ENCODE measurements at places on chromosomes 3 and 15.

GRCh38 chr3:7445331-7445730 lies 584.4 kb downstream of the GRM7 start:
- no peak for DNase-seq

DNA sequence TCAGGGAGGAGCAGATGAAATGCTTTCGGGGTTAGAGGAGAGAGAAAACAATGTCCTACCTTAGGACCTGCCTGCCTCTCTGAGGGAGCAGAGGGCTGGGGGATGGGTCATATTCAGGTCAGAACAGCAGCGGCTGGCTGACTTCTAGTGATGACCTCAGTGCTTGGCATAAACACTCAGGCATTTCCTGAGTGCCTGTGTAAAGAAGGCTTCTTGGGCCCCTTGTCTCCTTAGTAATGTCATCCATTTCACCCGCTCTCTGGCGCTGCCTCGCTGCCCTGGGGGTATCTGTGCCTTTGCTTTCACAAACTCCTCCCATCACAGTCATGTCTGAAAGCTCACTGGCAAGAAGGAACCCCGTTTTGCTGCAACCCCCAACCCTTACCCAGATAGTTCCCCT lies 82.9 kb upstream of the GSK3B start:
- DNase-seq: peak; percentile 49

- no peak for DNase-seq
Measured at GRCh38 chr3:56379723-56380287, 88.5 kb downstream of the ERC2 start.

DNA sequence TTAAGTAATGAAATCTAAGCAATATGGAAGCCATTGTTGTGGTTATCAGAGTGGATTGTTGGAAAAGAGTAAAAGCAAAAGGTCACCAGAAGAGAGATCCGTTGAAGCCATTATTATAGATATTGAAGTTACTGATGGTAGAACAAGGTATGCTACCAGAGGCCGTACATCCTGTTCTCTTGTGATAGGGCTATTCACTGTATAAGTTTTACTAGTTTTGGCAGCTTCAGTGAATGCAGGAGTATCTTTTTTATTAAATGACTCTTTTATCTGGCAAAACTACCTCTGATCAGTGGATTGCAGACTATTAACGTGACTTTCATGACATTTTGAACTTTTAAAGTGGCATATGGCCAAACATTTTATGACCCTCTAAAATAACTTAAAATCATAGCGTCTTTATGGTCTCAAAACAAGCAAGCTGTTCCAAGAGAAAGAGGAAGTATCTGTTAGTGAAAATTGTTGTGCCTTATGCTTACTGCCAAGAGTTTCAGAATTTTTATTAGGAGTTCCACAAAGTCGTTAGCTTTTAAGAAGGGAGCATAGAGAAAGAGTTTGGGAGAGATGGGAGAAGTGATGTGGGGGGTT lies 102.9 kb downstream of the LRRC49 start:
- DNase-seq: no peak

DNA sequence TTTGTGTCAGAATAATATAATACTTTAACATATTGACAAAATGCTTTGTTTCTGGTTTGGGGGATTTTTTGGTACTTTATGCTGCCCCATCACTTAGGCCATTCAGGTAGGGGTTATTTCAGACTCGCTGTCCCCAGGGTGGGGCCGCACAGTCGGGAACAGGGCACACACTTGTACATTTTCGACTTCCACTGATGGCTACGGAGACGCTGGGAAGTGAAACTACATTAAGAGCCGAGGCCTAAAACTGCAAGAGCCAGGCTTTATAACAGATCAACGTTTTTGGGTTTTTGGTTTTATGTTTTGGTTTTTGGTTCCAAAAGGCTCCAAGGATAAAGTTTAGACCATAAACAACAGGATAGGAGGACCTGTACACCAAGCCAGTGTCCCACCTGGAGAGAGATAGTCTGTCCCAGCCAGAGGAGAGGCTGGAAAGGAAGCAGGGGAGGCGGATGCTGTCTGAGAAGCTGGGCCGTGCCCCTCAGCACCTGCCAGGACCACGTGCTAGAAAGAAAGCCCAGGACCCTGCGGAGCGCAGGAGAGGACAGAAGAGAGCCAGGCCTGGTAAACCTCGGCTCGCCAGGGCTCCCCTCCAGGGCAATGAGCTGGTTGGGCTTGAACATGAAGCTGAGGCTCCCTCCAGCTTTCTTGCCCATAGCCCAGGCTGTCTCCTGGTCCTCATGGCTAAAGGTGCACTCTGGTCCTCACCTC lies 111.7 kb downstream of the CHSY1 start:
- DNase-seq: no peak

DNA sequence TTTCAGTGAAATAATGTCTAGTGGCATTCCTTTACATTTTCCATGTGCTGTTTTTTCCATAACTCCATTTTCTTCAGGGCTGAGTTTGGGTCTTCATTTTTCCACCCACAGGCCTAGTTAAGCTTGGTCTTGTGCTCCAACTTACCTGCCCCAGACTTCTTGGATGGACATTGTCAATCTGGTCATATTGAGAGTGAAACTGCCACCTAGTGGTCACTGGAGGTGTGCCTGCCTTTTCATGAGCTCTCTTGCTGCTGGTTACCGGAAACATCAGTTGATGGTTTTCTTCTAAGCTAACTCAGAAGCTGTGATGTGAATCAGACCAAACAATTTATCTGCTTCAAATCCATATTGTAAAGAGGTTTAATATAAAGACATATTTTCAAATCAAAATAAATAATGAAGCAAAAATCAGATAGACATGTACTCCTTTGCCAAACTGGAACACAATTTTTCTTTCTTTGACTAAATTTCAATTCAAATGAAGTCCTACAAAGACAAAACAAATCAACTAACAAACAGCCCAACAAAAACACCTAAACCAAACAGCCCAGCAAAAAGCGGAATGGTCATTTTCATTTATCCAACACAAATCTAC lies 135.1 kb upstream of the RASGRP1 start:
- DNase-seq: no peak

- no peak for DNase-seq
Measured at GRCh38 chr15:101126618-101127505, 125.0 kb downstream of the CHSY1 start.

- no peak for DNase-seq
Measured at GRCh38 chr3:14566812-14567211, 26.7 kb upstream of the GRIP2 start.

GRCh38 chr3:42668413-42668760 lies 14.9 kb downstream of the ZBTB47 start:
- no peak for DNase-seq

- no peak for DNase-seq
Measured at GRCh38 chr3:146929696-146930095, 324.6 kb upstream of the PLSCR5 start.

DNA sequence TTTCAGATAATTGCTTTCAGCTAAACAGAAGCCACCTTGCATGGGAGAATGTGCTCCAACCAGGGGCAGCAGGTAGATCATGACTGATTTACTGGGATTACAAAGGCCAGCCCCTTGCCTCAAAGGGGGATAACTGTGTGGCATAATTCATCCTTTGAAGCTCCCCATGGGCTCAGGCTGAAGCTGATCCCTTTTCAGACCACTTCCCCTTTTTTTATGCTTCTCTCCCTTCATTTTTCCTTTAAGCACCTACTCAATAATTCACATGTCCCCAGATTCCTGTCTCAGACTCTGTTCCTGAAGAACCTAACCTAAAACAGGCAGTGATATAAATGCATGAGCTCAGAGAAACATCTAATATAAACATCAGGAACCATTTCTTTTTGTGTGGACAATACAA lies 8.2 kb upstream of the MYRIP start:
- no peak for DNase-seq

DNA sequence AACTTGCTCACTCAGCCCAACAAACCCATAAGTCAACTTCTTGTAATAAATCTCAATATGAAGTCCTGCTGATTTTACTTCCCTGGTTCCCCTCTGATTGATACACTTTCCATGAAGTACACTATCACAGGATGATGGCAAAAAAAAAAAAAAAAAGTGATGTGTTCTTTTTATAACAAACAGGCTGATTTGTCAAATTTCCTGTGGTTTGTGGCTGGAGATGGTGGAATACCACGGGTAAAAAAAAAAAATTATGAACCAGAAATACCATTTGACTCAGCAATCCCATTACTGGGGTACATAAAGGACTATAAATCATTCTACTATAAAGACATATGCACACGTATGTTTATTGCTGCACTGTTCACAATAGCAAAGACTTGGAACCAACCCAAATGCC lies 10.7 kb upstream of the SERPINI2 start:
- no peak for DNase-seq

GRCh38 chr15:89777073-89777751 lies 1.1 kb downstream of the MESP2 start:
- DNase-seq: no peak

DNA sequence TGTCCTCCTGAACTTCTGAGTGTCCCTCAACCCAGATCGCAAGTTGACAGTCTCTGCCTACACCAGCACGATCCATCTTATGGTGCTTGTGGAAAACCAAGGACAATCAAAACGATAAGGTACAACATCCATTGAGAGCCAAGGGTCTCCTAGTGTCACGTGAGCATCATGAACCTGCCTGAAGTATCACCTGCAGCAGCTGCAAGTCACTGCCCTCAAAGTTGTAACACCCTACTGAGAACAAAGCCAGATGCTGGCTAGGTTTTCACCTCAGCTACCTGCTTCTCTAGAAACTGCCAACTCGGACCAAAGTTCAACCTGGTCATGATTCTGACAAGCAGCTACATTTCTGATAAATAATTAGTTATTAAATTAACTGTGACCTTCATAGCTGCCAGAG lies 17.5 kb downstream of the C2CD4B start:
- no peak for DNase-seq

DNA sequence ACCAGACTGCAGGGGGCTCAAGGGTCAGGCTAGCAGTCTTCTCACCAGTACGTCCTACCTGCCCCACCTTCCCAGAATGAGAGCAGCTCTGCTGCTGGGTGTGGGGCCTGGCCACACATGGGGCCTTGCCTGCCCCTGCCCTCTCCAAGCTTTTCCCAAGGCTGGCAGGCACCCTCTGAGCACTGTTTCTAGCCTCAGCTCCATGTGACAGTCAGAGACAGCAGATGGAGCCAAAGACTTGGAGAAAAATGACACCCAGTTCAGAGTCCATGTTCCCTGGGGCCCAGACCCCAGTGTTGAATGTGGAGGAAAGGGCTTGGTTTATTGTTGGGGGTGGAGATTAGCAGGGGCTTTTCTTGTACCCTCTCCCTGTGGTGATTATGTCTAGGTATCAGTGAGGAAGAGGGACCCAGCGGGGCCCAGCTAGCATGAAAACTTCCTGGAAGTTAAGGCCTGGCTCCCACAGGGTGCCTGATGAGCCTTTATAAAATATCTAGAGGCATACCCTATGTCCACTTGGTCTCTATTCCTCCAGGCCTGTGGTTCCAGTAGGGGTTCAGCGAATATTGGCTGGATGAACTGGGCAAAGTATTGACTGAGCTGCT lies 153.8 kb downstream of the EEFSEC start:
- DNase-seq: no peak

DNA sequence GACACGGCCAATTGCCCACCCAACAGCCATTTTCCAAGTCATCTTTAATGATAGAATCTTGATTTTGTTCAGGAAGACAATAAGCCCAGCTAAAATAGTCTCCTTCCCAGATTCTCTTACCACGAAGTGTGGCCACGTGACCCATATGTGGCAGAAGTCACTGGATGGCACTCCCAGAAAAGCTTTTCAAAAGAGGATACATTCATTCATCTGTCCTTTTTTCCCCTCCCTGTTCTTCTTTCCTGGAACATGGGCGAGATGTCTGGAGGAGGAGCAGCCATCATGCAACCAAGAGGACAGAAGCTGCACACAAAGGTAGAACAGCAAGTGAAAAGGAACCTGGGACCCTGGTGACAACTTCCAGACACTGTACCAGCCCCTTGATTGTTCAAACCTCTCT lies 174.7 kb downstream of the UACA start:
- no peak for DNase-seq

- DNase-seq: no peak
Measured at GRCh38 chr15:50718700-50719125, 32.1 kb upstream of the TRPM7 start.

DNA sequence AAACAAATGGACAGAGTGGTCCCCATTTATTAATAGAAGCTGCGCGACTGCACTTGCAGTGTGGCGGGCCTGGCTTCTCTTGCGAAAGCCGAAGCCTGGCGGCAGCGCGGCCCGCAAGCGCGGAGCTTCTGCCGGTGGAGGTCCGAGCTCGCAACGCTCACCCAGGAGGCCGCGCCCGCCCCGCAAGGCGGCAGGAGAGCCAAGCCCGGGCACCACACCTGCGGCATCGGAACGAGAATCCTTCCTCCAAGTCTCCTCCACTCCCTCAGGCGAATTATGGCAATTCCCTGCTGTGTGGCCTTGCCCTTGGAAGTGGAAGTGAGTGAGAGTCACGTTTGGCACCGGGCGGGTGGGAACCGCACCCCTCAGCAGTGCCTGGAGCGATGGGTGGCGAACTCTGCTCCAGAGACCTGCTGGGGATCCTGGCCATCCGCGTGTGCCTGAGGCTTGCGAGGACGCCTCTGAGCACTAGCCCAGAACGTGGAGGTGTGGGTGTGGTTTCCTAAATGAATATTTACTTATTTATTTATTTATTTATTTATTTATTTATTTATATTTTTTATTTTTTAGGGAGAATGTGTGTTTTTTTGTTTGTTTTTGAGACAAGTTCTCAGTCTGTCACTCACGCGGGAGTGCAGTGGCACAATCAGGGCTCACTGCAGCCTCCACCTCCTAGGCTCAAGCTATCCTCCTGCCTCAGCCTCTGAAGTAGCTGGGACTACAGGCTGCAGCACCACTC lies 133.7 kb upstream of the UBE2E1 start:
- no peak for DNase-seq

DNA sequence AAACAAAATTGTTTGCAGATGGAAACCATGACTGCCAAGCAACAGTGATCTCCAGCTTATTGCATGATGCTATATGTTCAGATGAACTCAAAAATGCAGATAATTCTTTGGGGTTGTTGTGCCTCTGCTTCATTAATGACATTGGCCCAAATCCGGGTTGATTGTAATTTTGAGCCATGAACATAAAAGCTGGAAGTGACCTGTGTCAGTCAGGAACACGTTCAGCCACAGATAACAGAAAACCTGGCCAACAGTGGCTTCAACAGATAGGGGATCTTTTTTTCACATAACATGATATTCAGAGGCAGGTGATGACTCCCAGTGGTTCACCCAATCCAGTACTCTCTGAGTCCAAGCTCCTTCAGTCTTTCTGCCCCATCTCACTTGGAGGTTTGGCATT lies 76.9 kb upstream of the EIF1B start:
- DNase-seq: no peak

- DNase-seq: no peak
Measured at GRCh38 chr3:37308247-37308646, 133.9 kb upstream of the LRRFIP2 start.
